Activated naive CD4-positive, alpha-beta T cell treated with anti-CD3 and anti-CD28 coated beads, Interleukin-2, amount 50 U/mL, for 72 hours (primary cell): ENCODE measurements at places on chromosomes 11 and 22. TPM values are rescaled to one million over a fixed set of nuclear protein-coding genes. Genes with fewer than 3 reads are reported as not detected.

RFPL2 gene
- total RNA-seq: not detected

KCNA4 gene
- not detected for total RNA-seq

MPZL3 gene
- 93.0 TPM for total RNA-seq

GRIK4 gene
- total RNA-seq: not detected

NOX4 gene
- not detected for total RNA-seq

ADORA2A gene
- total RNA-seq: 33.8 TPM

INS gene
- not detected for total RNA-seq

CABP4 gene
- total RNA-seq: 1.7 TPM

MLC1 gene
- total RNA-seq: 0.29 TPM

PKNOX2 gene
- total RNA-seq: not detected

MMP11 gene
- total RNA-seq: 0.32 TPM

ABCC8 gene
- total RNA-seq: not detected

PNPLA5 gene
- total RNA-seq: not detected

OR2AT4 gene
- total RNA-seq: not detected

THRSP gene
- not detected for total RNA-seq

OR5AS1 gene
- not detected for total RNA-seq

TMEM41B gene
- 30.5 TPM for total RNA-seq

LMNTD2 gene
- 5.8 TPM for total RNA-seq

TAGLN gene
- total RNA-seq: 1.5 TPM

GRM5 gene
- not detected for total RNA-seq

PARVG gene
- total RNA-seq: 85.1 TPM

CASP1 gene
- 23.6 TPM for total RNA-seq

TRIM48 gene
- not detected for total RNA-seq

ZNF195 gene
- total RNA-seq: 37.8 TPM
